Cerebellum (tissue), 4 donors: ENCODE measurements at places on chromosomes 1 and 21.

DNA sequence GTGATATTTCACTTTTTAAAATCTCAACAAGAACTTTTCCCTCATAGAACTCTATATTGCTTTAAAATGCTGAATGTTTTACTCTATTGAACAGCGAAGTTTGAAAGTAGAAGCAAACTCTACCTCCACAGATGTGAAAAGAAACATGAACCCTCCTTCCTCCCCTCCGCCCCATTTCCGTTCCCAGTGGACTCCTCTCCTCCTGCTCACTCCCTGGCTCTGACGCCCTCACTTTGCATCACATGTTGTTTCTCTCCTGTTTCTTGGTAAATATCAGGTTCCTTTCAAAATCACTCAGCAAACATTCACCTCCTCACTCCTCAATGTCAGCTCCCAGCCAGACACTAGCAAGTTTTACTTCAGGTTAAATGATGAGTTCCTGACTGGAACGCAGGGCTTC lies 34.6 kb downstream of the KCNH1 start:
- DNase-seq: no peak

GRCh38 chr1:212688341-212689047 lies 11.1 kb downstream of the BATF3 start:
- DNase-seq: no peak

DNA sequence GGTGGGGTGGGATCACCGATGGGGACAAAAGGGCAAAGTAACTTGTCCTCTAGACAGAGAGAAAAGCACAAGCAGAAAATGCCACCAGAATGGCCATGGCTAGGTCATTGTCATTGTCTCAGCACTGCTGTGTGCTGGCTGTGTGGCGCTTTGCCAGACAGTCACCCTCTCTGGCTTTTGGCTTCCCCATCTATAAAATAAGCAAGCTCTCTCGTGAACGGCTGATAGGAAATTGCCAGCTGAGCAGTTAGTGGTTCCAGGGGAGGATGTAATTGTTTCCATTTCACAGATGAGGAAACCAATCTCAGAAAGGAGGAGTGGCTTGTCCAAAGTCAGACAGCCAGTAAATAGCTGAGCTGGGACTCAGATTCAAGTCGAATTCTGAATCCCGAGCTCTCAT lies 32.5 kb downstream of the PADI2 start:
- DNase-seq: no peak

GRCh38 chr1:228000836-228001563 lies 5.8 kb upstream of the WNT3A start:
- DNase-seq: no peak

GRCh38 chr1:212504171-212504803 lies 71.6 kb downstream of the NENF start:
- DNase-seq: no peak

DNA sequence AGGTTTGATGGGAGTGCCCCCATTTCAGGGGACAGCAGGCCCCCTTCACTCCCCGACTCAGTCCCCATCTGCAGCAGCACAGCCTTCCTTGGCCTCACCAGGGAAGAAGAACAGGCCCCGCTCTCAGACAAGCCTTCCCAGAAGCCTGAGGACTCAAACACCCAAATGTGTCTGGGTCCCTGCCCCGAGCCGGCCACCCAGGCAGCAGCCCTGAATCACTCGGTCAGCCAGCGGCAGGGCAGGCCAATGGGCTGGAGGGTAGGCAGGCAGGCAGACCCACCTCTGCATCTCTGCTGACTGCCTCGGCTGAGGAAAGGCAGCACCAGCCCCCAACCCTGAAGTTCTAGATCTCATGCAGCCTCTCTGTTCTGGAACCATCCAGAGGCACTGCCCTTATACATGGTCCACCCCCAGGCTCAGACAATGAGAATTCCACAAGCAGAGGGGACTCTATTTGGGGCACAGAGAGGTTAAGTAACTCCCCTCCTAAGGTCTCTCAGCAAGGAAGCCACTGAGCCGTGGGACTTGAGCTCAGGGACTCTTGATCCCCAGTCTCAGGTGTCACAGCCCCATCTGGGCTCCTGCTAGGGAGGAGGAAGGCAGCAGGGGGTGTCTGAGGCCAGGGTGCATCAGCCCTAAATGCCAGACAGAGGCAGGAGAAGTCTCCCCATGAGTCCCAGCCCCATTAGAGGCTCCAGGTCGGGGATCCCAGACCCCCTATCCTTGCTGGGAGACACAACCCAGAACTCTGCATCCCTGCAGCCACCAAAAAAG lies 33.2 kb upstream of the RUNX3 start:
- no peak for DNase-seq

DNA sequence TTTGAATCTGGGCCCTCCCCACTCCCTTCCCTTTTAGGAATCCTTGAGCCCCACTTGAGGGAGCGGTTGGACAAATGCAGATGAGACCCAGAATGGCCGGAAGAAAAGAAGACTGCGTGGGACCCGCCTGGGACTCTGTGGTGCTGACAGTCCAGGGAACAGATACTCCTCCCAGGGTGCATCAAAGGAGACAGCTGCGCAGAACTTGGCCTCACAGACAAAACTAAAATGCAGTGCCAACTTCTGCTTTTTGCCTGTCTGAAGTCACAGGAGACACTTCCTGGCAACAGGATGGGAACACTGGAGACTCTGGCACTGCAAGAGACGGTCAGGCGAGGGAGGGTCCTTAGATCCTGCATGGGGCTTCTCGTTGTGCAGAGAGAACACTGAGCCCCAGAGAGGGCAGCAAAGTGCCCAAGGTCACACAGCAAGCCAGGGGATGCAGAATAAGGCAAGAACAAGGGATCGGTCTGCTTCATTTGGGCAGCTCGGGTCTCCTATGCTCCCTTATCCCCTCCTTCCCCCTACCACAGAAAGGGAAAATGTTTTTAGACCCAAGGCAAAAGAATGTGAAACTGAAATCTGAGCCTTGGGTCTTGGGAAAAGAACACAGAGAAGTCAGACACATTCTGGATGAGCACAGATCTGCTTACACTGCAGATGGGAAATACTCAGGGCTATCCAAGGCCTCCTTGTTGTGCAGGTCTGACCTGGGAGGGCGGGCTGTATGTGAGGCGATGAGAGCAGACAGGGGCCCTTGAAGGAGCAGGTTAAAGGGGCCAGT lies 182.4 kb downstream of the TRABD2B start:
- DNase-seq: no peak

GRCh38 chr1:34980715-34981114 lies 4.4 kb downstream of the TMEM35B start:
- no peak for DNase-seq

DNA sequence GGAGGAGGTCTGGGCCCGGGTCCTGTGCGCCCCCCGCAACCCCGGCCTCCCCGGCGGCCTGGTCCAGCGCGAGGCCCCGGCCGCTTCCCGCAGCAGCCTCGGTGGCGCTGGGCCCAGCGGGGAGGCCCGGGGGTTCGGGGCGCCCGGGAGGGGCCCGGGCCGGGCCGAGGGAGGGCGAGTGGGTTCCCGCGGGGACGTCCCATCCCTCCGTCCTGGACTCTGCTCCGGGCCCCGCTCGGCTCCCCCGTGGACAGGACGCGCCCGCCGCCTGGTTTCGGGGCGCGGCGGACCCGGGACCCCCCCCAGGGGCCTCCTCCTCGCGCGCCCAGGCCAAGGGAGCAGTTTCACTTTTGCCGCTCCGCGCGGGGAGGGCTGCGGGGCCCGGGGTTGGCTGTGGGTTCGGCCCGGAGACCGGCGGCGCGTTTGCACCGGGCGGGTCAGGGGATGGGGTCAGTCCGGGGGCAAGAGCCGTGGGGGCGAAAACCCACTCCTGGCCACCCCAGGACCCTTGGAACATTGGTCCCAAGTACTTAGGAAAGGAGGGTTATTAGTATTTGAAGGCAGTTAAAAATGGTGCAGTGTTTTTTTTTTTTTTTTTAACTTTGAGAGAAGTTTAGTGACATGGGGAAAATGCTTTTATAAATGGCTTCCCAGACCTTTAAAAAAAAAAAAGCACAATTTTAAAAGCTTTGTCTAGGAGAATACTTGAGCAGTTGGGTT lies 677 bp downstream of the AGPAT3 start:
- peak; percentile 33 for DNase-seq

GRCh38 chr21:43721206-43721605 lies 2.3 kb downstream of the PDXK start:
- DNase-seq: no peak

DNA sequence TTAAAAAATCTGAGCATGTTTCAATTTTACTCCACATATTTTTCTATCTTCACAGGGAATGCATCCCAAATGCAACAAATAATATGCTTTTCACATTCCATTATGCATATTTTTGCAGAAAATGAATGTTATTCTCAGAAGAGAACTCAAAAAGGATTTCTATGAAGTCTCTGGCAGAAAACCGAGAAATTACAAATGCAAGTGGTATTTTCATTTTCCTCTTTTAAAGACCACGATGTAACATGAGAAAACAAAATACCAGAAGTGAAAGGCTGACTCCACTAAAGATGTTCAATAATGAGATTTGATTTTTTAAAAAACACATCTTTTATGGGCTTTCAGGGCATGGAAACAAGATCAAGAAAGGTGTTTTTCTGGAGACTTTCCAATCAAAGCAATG lies 5.0 kb upstream of the PDC start:
- DNase-seq: no peak

DNA sequence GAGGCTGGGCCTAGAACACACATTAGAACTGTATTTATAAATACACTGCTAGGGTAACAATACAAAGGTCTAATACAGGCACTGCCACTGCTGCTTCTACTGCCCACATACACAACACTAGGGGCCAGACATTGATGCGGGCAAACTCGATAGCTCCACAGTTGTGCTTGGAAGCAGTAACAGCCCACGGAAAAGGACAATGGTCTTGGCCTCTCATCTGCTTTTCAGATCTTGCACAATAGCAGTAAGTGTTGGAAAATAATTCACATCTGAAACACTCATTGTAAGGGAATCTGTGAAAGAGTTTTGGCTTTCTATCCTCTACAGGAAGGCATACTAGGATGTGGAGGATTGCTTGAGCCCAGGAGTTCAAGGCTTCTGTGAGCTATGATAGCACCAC lies 6.9 kb upstream of the SPOCD1 start:
- no peak for DNase-seq

DNA sequence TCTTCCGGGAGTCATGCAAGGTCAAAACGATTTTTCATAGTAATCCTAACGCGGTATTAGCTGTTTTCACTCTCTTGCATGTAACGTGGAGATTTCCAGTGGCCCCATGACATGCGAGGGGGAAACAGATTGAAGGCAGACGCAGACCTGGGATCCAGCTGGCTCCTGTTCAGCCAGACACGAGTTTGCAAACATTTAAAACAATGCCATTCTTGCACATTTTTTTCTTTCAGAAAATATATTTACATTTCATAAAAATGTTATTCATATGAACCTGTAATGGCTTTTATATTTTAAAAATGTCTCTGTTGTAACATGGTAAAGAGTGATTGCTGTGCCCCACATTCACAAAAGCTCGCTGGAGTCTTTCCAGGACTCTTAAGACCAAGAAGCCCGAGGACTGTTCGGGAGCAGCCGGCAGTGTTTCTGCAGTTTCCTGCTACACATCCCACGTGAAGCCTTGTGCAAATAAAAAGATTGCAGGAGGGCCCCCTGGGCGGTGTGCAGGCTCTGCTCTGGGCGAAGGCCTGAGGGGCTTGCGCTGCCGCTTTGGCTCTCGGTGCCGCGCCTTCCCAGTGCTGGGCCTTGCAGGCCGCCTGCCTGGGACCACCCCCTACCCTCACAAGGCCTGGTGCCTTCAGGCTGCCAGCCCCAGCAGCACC lies 184.9 kb downstream of the DYRK1A start:
- no peak for DNase-seq

GRCh38 chr21:28615276-28615675 lies 377.4 kb downstream of the LTN1 start:
- DNase-seq: no peak

DNA sequence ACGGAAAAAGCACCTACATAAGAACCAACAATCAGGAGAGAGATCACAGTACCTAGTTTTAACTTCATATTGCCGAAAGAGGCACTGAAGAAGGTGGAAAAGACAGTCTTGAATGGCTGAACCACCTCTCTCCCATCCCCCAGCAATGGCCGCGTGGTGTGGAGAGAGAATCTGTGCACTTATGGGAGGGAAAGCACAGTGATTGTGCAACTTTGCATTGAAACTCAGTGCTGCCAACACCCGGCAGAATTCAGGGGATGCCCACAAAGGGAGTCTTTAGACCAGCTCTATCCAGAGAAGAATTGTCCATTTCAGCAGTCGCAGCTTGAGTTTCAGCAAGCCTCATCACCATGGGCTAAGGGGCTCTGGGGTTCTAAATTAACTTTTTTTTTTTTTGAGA lies 186.3 kb upstream of the USP25 start:
- no peak for DNase-seq

DNA sequence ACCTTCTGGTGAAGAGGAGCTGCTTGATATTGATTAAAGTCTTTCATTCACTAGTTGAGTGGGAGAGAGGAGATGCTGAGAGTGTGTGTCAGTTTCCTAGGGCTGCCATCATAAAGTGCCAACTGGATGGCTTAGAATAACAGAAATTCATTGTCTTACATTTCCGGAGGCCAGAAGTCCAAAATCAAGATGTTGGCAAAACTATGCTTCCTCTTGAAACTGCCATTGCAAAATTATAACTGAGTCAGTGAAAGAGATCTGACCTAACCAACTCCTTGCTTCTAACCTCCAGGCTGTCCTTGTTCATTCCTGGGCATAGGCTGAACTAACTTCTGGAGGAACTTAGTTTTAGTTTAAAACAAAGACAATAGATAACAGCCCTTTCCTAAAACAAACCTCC lies 47.1 kb downstream of the PTGS2 start:
- no peak for DNase-seq

DNA sequence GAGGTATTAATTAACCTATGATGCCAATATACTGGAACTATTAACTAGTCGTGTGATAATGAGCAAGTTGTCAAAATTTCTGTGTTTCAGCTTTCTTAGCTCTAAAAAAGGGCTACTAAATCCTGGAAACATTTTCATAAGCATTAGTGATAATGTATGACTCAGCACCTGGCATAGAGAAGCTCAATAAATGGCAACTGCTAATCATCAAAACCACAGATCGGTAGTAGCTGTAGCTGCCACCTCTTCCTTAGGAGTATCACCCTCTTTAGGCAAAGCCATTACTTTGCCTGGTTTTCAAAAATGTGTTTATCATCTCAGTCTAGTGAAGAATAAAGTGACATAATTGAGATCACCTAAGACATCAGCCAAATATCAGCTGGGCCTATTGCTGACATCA lies 75.5 kb downstream of the TPR start:
- DNase-seq: no peak

DNA sequence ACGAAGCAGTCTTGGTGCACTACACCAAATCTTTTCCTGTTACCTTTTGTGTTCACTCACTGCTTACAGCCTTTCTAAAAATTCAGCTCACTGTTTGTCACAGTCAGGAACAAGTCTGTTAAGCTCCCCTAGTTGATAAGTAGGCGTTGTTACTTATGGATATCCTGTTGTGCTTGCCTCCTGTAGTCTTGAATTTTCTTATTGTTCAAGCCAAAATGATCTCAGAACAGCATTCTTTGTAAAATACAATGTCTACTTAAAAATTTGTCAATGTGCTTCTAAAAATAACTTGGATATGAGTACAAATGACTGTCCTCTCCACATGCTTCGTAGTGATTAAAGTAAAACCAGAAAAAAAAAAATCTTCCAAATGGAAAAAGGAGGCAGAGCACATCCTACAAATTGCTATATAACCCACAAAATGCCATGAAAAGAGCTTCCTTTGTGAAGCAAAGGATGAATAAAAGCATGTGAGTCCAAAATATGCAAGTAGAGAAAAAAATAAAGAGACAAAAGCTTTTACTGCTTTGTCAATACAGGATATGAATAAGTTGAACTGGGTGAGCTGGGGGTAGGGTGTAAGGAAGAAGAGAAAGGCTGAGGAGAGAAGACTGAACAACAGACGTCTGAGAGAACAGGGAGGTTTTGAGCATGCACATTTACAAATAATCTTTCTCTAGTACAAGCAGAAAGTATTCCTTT lies 228.9 kb upstream of the ADGRL4 start:
- DNase-seq: no peak
